ENCODE measurements at places on chromosomes 11 and 22. TPM values are rescaled to one million over a fixed set of nuclear protein-coding genes. Genes with fewer than 3 reads are reported as not detected.

Gene P2RY6
- total RNA-seq = 10.4 TPM

Gene PLAAT2
- total RNA-seq = 0.99 TPM

Gene ZFP91
- total RNA-seq = 43.3 TPM

Gene SLC17A6
- total RNA-seq = not detected

Gene KRTAP5-11
- not detected for total RNA-seq

Gene CCDC116
- total RNA-seq = 0.09 TPM

Gene MEI1
- total RNA-seq = not detected

Gene SF3A1
- 64.1 TPM for total RNA-seq

Gene GVQW3
- total RNA-seq = 1.1 TPM

Gene EXPH5
- 0.03 TPM for total RNA-seq

Gene SWAP70
- total RNA-seq = 30.0 TPM

Gene LSP1
- total RNA-seq = 3.2 TPM

Gene GLB1L2
- total RNA-seq = 1.4 TPM

Gene PLAAT4
- 1.8 TPM for total RNA-seq

Gene TSSK2
- not detected for total RNA-seq

Gene POU2AF1
- not detected for total RNA-seq

Gene TMEM191C
- 1.2 TPM for total RNA-seq

Gene CBLIF
- not detected for total RNA-seq

Gene GGTLC2
- not detected for total RNA-seq

Gene PRRG4
- 1.8 TPM for total RNA-seq

Gene SCUBE1
- 0.31 TPM for total RNA-seq

Gene JAML
- total RNA-seq = not detected

Gene MOV10L1
- total RNA-seq = not detected

Gene SLC22A6
- total RNA-seq = not detected

Gene ARHGAP32
- total RNA-seq = 4.8 TPM

Gene SNX32
- not detected for total RNA-seq

Gene SPON1
- total RNA-seq = not detected

Gene PKDREJ
- not detected for total RNA-seq

Gene FREY1
- total RNA-seq = 0.96 TPM

Gene KRTAP5-8
- total RNA-seq = not detected

Gene MFRP
- total RNA-seq = not detected

Gene OR51L1
- not detected for total RNA-seq

Gene ZP1
- total RNA-seq = not detected

Gene APOA4
- not detected for total RNA-seq

Gene C11orf52
- not detected for total RNA-seq

Gene ARHGEF17
- total RNA-seq = 13.3 TPM

Gene CREB3L1
- 5.5 TPM for total RNA-seq

Gene PYGM
- total RNA-seq = 0.32 TPM

Gene METTL15
- 7.6 TPM for total RNA-seq

Gene GSTT2
- total RNA-seq = not detected

Gene LUZP2
- total RNA-seq = not detected

Gene PDGFB
- total RNA-seq = 4.3 TPM

Gene KBTBD3
- 2.3 TPM for total RNA-seq

Gene CHST1
- total RNA-seq = 2.3 TPM

Gene HBB
- total RNA-seq = not detected

Gene DEUP1
- total RNA-seq = not detected

Data from A549 treated with GW870086 at 1 μM for 4 hours (cell line).